ENCODE measurements at places on chromosomes 2 and 18.

- no peak for DNase-seq
Observed at GRCh38 chr2:237643582-237644380, 16.4 kb downstream of the LRRFIP1 start.

DNA sequence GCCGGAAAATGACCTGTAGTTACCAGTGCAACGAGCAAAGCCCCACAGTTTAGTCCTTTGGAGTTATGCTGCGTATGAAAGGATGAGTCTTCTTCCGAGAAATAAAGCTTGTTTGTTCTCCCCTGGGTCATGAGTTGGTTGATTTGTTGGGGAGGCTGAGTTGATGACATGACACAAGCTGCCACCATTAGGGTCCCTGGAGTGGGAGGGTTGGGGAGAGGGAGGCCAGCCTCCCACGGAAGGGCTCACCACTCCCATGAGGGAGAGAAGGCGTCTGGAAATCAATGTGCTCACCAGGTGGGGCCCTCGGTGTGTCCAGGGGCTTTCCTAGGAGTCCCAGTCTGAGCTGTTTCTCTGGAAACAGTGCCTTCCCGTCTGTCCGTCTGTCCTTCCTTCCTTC lies 7.4 kb upstream of the DGKD start:
- DNase-seq, result no peak

DNA sequence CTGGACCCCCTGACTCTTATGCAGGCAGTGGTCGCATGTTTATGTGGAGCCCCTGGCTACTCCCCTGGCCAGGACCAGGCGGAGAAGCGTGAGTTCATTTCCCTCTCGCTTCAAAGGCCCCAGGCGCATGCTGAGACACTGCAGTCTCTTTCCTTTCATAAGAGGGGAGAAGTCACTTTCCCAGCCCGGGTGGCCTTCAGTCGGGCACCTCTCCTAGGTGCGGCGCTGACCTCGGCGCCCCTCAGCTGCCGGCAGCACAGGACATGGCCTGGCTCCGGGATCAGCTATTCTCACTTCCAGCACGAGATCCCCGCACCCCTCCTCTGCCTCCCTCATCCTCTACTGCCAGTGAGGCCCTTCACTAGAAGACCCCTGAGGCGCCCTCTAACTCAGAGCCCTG lies 184.7 kb upstream of the PXDN start:
- DNase-seq, result no peak

DNA sequence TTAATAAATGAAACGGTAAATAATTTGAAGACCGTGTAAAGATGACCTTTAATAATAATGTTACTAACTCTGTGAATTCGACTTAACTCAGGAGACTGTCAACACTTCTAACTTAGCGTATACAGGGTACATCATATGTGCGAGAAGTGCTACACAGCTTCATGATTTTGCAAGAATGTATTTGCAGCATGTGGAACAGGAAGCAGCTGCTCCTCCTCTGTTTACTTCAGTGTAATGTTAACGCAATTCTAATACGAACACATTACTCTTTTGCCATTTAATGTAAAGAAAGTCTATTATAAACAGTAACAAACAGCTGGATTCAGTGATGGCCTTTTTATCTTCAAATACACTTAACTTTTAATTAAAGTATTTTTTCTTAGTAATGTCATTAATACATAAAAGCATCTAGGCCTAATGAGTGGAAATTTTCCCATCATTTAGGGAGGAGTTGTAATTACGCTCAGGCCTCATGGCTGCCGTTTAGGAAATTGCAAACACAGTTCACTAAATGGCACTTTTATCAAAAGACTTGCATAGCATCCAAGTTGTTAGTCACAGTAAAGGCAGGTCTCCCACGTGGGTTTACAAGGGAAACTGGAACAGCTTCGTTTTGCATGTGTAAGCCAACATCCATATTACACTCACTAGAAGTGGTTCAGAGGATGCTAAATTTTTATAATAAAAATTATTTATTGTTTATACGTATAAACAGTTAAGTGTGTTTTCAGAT lies 635.7 kb downstream of the FBXO15 start:
- no peak for DNase-seq

GRCh38 chr2:204632410-204632809 lies 87.1 kb downstream of the PARD3B start:
- no peak for DNase-seq

- DNase-seq, result peak; percentile 43
Observed at GRCh38 chr2:160367887-160368286, 125.7 kb downstream of the RBMS1 start.

DNA sequence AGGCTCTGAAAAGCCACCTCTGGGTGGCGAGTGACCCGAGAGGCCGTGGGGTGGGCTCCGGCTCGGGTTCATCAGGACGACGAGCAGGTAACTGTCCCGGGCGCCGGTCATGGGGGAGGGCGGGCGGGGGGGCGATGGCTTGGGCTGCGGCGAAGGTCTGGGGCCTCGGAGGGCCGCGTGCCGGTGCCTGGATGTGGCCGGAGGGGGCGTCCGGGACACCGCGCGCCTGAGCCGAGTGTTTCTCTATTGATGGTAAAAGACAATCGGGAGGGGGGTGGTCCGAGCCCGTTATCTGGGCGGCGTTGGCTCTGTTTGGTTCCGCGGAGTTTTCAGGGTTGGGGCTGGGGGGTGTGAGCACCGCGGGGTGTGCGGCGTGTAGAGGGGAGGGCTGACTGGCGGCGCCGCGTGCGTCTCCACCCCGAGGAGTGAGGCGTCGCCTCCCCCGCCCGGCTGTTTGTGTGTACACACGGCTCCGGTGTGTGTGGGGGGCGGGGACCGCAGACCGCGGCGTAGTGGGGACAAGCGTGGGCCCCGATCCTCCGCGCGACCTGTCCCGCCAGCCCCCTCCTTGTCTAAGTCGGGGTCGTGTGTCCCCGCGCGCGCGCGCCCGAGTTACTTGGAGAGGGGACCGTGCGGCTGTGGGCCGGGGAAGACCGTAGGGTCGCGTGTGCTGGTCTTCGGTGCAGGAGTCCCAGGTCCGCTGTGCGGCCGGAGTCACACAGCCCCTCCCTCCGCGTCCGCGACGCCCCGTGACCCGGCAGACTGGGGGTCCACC lies 1.6 kb downstream of the CTIF start:
- DNase-seq, result peak; percentile 77

DNA sequence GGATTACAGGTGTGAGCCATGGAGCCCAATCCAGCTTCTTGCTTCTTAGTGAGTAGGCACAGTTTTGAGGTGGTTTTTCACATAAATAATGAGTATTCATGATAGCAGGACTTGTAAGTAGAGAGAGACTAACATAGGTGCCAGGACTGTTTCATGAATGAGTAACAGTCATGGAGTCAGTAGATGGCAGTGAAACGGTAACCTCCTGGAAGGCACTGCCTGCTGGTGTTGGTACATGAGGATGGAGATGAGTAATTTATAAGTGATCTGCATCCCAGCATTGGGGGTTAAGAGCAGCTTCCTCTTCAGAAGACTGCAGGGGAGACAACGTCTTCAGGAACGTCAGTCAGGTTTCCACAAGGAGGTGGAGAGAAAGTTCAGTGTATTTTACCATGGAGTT lies 143.8 kb downstream of the HAUS1 start:
- no peak for DNase-seq

- no peak for DNase-seq
Observed at GRCh38 chr2:141301551-141301950, 829.3 kb downstream of the LRP1B start.

DNA sequence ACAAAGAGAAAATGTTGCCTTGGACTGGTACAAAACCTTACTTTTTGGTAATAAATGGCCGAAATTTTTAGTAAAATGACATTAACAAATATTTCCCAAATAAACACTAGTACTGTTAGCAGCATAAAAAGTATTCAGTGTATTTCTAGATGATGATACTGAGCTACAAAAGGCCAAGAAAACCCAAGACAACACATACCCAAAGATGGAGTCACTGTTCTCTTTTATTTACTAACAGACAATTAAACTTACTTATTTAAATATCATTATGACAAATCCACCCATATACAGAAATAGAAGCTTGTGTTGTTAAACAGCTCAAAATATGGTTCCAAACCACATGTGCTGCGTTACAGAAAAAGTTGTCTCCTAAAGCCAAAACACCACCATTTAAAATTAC lies 239.9 kb downstream of the ZEB2 start:
- DNase-seq, result no peak

DNA sequence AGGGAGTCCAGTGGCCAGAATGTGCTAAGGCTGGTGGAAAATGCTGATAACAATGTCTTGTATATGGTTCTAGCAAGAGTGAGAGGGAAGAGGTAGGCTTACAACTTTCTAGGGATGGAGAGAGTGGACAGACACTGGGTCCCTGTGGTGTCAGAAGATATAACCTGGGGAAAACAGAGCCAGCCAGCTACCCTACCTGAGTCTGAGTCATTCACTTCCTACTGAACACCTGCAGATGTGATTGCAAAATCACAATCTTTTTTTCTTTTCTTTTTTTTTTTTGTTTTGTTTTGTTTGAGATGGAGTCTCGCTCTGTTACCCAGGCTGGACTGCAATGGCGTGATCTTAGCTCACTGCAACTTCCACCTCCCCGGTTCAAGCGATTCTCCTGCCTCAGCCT lies 7.3 kb downstream of the TET3 start:
- DNase-seq, result no peak

GRCh38 chr2:112157472-112157871 lies 19.3 kb downstream of the FBLN7 start:
- DNase-seq, result no peak

DNA sequence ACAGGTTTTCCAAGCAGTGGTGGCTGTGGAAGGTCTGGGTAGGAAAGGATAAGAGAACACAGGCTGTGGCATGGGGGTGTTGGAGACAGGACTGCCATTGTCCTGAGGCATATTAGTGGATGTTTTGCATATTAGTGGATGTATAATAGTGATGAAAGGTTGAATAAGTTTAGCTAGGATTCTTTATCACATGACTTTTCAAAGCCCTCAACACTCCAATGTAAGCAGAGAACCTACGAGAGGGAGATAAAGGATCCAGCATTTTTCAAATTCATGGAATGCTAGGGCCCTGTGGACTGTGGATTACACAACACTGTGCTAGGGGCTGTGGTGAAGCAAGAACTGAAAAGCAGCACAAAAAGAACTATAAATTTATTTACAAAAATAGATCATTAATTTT lies 63.2 kb downstream of the POLE4 start:
- DNase-seq, result no peak

- no peak for DNase-seq
Observed at GRCh38 chr2:101766871-101767739, 69.6 kb downstream of the MAP4K4 start.

DNA sequence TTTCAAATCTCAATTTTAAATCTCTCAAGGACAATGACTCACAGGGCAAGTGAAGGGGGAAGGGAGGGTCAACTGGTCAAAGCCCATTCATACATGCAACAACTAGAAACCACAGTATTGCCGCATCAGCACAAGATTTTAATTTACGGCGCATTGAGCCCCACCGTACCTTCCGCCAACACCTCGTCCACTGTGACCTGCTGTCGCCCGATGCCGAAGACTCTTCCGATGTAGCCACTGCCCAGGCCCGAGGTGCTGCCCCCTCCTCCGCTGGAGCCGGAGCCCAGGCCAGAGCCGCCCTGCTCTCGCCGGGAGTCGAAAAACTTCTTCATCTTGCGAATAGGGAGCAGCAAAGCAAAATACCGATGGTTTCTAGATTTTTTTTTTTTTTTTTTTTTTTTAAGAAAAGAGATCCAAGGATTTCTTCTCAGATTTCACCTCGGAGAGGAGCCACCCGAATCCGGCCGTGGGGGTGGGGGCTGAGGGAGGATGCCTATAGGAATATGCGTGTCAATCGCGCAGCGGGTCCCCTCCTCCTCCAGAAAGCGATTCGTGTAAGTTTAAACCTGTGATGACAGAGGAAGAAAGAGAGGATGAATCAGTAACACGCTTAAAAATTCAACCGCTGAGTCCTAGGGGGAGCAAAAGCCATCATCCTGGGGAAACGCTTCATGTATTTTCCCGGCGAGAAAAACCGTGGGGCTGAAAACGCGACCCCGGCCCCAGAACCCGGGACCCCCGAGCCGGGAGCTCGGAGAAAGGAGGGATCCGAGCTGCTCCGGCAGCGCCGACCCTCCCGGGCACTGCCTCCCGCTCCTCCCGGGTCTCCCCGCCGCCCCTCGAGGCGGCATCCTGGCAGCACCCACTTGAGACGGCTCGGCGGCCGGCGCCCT lies 584 bp downstream of the AAK1 start:
- DNase-seq, result peak; percentile 88

GRCh38 chr18:7632152-7633098 lies 65.3 kb downstream of the PTPRM start:
- DNase-seq, result no peak

- no peak for DNase-seq
Observed at GRCh38 chr2:188647430-188648070, 326.6 kb upstream of the COL3A1 start.

DNA sequence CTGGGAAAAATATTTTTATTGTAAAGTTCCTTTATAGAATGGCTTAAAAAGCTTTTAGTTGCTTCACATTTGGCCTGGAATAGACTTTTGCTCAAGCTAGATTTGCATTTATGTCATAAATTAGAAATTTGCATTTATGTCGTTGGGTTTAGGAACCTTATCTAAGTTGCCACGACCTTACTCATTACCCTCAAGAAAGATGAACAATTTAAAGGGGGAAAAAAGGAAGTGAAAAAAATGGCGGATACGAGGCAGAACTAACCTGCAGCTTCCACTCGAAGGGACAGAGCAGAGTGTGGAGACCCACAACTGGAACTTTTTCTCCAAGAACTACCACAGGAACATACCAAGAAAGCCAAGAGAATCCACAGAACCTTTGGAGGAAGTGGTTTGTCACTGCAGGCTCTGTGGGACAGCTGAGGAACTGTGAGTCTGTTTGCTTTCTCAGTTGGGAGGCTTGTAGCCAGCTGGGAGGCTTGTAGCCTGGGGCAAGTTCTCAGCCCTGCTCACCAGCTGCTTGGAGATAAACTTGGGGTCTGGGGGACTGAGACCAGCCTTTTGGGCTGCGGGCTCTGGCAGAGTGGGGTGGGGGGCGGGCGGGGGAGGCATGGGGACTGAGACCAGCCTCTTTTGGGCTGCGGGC lies 349.9 kb upstream of the MEIS1 start:
- no peak for DNase-seq

DNA sequence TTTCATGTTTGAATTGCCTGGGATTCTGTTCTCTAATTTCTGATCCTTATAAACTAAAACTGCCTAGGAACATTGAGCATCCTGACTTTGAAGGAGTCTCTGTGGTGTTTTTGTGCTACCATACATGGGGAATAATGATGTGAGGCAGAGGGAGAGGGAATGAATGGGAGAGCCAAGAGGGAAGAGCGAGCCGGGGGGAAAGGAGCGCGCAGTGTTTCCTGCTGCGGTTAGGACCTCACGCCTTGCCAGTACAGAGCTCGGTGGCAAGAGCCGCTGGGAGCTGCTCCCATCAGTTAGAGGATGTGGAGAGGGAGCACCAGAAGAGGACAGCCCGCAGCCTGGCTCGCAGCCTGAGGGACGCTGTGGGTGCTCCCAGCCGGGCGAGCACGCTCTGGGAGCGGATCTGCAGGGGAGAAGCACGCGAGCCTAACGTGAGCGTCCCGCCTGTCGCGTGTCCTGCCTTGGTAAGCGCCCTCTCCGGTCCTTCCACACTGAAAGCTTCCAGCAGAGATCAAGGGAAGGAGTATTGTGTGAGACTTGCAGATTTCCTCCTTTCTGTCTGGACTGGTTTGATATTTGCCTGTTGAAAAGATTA lies 114.7 kb downstream of the FAM210A start:
- peak; percentile 72 for DNase-seq

All from right hindlimb (tissue), 1 donor.